Fibroblast of skin of right quadriceps (primary cell): ENCODE measurements at places on chromosomes 7 and 10.
A peak's percentile ranks its signal among the peaks of the same experiment; 100 is the strongest.

DNA sequence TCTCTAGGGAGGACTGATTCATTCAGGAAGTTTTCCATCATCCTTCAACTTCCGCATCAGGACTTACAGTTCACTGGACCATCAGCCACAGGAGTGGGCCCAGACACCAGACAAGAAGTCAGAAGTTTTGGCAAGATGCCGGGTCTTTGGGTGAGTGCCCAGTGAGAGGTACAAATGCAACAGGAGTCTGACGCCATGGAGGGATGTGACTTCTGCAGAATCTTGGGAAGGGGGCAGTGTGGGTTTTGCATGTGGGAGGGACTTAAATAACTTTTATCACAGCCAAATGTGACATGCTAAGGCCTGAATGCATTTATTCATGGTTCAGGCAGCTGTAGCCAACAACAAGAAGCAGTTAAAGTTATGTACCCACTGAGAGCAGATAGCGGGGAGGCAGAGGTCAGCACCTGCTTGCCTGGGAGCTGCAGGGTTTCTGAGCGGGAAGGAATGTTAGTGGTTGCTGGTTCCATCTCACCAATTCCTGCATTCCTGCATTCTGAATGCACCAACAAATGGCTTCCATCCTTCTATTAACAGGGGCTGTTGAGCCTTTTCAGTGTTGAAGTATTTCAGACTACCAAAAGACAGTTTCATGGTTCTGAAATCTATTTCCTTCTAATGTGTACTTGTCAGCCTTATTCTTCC lies 375.2 kb downstream of the PAXIP1 start:
- DNase-seq = no peak

DNA sequence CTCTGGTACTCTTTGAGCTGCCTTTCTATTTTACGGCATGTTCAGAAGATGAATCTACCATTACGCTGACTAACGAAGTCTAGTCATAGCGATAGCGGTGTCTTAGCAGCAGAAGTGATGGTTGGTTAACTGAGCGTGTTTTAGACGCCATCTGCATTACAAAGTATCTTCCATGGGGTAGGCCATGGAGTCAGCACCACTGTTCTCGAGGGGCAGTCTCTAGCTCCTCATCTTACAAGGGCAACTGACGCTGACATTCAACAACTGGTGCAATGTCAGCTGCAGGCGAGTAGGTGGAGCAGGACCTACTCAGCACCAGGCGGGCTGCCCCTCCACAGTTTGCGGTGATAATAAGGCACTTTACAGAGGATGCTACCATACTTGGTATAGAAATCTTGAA lies 88.7 kb downstream of the ADARB2 start:
- no peak for DNase-seq

GRCh38 chr10:5650664-5651387 lies 15.6 kb downstream of the ASB13 start:
- no peak for DNase-seq

GRCh38 chr7:49398746-49399145 lies 374.7 kb upstream of the VWC2 start:
- DNase-seq = peak; percentile 29

DNA sequence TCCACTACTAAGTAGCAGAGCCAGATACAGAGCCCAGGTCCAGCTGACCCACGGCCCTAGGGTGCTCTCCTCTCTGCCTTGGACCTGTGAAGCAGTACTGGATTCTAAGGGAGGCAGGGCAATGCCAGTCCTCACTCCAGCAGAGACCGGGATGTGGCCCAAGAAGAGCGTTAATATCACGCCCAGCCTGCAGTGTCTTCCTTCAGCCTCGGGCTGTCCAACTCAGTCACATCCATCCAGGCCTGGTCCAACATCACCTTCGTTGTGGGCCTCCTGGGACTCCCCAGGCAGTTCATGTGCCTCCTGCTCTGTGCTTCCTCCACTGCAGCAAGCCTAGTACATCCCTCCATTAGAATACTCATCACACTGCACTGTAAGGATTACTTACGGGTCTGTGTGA lies 114.5 kb downstream of the GRID1 start:
- DNase-seq = no peak

DNA sequence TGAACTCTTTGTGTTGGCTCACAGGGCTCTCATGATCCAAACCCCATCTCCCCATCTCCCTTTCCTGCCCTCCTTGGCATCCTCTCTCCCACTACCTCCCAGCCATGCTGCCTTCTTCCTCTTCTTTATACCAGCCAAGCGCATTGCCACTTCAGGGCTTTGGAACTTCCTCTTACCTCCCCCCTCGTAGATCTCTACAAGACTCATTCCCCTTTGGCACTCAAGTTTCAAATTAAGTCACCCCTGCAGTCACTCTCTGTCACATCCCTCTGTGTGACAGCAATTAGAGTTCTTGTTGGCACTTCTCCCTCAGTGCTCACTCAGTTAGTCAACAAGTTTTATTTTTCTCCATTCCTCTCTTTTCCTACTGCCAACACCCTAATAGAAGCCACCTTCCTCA lies 20.8 kb upstream of the NRP1 start:
- DNase-seq = no peak

DNA sequence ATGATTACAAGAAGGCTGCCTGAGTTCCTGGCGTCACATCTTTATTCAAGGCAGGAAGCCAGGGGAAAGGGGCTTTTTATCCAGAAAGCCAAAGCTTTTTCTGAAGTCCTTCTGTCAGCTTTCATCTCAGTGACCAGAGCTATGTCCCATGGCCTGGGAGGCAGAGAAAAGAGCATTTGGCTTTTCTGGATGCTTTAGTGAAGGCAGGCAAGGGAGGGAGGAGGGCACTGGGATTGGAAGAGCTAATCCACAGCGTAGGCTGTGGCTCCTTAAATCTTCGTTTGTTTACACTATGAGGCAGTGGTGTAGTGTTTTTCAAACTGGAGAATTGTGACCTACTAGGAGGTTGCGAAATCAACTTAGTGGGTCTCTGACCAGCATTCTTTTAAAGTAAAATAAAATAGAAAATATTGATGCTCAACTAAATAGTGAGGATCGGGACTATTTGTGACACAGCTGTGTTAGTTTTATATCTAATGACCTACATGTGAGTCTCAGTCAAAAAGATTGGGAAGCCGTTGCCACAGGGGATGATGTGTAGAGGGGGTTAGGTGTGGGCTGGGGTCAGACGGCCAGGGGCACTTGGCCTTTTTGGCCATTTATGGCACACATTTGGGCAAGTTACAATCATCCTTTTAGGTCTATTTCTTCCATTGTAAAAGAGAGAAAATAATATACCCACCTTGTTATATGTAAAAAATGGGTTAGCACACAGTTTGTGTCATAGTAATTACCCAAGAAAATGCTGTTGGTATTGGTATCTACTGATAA lies 14.1 kb downstream of the CRYGN start:
- peak; percentile 58 for DNase-seq

DNA sequence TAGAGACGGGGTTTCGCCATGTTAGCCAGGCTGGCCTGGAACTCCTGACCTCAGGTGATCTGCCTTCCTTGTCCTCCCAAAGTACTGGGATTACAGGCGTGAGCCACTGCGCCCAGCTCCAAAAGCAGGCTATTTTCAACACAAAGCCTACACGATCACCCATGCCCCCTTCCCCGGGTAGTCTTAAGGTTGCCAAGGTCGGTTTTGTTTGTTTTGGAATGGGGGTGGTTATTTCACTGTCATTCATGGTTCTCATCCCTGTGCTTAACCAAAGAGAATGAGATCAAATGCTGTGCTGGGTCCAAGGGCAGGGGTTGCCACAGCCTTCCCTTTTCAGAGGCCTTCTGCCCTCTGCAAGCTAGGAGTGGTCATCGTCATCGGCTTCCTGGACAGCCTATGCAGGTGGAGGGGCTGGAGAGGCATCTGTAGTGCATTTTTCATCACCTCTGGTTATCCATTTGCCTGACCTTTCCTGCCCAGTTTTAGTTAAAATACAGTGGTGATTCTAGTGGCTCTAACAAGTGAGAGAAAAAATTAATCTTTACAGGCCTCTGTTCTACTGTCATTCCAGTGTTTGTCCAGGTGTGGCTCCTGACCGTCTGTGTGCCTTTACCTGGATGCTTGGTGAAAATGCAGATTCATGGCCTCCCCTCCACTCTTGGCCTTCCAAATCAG lies 11.4 kb downstream of the BLVRA start:
- DNase-seq = no peak

DNA sequence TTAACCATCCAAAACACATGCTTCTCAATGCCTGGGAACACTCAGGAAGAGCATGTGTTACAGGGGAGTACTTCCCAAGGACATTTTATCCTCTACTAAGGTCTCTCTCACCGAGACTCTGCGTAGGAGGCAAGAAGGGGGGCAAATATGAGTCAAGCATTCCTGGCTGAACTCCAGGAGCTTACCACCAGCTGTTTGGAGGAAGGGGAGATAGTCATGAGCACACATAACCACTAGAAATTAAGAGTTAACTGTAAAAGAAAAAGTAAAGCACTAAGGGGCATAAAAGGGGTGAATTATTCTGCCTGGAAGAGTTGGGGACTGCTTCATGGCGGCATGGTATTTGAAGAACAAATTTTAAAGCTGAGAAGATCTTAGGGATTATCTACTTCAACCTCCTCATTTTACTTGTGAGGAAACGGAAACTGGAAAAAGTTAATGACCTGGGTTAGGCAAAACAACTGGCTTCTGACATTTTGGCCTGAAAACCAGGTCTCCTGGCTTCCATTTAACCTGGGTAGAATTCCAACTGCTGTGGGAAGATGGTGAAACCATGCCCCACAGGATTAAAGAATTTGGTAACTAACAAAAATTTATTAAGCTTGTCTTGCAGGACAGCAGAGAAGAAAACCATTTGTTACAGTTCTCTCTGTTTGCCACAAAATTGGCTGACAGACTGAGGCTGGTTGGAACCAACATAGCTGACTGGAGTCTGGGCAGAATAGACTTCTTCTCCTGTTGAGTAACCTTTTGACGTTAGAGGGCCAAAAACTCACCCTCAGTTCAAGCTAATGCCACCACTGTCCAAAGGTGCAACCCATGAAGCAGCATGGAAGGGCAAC lies 85.5 kb downstream of the SLC25A13 start:
- DNase-seq = peak; percentile 92

GRCh38 chr7:94146408-94146807 lies 142.3 kb upstream of the BET1 start:
- DNase-seq = no peak

DNA sequence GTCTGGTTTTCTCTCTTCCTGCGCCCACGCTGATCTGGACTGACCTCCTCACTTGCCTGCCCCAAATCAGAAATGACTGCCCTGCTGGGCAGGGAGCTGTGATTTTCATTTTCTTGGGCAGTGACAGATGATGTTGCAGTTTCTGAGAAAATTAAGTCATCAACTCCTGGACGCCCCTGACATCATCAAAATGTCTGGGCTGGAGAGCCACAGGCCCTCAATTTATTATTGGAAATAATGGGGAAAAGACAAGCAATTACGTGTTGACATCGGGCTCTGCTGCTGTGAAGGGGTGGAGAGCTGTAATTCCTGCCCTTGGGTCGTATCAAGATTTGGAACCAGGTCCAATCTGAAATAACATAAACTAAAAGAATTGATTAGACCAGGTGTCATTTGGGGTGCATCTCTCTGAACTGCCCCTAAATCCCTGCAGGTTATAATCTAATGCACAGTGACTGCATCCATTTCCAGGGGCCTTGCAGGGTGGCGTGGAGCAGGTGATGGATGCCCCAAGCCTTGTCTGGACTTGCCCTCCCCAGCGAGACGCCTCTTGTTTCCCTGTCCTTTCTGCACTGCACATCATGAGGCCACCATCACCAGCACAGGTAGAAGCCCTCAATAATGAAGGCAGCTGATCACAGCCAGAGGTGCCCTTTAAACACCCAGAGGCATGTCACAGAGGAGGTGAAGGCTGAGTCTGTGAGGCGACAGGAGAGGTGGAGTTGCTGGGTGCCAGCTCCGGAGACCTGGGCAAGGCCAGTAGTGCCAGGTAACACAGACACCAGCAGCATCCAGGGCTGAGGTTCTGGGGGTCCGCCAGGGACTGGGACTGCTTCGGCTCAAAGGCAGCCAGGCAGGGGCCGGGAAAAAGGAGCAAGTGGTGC lies 98.7 kb downstream of the HTR5A start:
- no peak for DNase-seq

- DNase-seq = no peak
These were observed 98.3 kb downstream of the TRRAP start for GRCh38 chr7:98976396-98977185.

- no peak for DNase-seq
These were observed 174.4 kb downstream of the CREB5 start for GRCh38 chr7:28586736-28587135.

- peak; percentile 43 for DNase-seq
These were observed 6.3 kb downstream of the NAT16 start for GRCh38 chr7:101173752-101174244.

GRCh38 chr10:97336942-97337831 lies 2.7 kb upstream of the FRAT2 start:
- DNase-seq = no peak

- DNase-seq = no peak
These were observed 135.0 kb downstream of the GRK5 start for GRCh38 chr10:119342335-119342734.

DNA sequence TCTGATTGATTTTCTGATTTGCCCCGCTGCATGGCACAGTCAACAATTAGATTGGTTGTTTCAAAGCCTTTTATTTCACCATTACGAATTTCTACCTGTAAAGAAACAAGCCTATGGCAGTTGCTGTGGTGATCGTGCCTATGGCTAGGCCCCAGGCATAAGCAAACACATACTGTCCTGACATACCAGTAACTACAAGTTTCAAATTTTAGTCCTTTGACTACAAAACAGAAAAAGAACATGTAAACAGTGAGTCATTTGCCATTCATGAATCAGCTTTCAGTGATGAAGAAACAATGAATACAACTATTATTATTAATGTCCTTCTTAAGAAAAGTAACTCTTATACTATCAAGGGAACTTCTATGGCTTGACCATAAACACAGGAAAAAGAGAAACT lies 168.0 kb upstream of the LRRN3 start:
- DNase-seq = peak; percentile 24

GRCh38 chr7:43646603-43647338 lies 63.9 kb downstream of the STK17A start:
- peak; percentile 67 for DNase-seq

DNA sequence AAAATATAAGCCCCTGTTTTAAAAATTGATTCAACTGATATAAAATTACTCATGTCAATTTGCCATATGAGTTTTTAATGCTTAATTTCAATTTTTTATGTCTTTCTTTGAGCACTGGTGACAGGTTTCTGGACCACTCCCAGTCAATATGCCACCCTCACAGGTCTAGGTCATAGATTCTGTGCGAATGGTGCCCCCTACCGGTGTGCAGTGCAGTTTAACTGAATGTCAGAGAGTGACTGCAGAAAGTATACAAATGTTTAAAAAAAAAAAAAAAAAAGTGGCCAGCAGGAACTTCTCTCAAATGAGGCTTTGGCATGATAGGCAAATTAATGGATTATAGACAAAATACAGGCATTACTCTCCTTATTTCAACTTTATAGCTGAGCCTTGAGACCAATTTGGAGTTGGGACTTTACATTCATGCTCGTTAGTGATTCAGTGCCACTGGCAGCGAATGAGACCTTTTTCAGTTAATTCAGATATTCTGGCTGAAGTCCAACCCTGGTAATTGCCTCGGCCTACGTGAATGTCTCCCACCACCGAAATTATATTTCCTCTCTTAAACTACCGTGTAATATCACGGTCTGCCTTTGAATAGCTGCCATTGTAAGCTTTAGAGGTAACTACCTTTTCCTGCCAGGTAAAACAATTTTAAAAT lies 427.6 kb downstream of the PHTF2 start:
- peak; percentile 42 for DNase-seq
